Activated CD4-positive, CD25-positive, alpha-beta regulatory T cell (primary cell): ENCODE measurements at places on chromosomes 12 and 14.

GRCh38 chr12:38586789-38587188, 270.2 kb downstream of the ALG10B start:
- no peak for DNase-seq

DNA sequence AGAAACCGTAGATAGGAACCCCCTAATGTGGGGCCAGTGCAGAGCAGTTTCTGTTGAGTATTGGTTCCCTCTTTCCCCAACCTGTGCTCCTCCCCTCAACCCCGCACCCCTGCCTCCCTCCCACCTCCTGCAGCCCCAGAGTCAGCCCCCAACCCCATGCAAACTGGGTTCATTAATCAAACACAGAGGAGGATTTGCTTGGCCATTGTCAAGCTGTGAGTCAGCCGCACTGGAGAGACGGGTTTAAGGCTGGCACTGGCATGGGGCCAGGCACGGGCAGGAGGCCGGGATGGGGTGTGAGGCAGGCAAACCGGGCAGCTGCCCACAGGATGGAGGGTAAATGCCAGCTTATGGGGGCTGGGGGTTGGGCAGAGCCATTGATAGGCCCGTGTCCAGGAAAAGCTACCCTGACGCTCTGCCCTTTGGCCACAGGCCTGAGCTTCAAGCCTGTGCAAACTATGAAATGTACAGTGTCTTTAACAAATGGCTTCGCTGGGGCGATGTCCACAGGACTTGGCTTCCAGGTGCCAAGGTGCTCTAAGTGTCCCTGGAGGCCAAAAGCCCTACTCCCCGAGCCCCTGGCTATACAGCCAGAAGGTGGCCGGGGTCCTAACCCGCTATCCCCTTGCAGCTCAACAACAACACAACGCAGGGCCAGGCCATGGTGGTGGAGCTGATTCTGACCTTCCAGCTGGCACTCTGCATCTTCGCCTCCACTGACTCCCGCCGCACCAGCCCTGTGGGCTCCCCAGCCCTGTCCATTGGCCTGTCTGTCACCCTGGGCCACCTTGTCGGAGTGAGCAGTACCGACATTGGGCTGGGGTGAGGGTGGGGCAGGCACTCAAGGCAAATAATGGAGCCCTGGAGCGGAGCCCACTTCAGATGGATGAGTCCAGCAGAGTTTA, 1.4 kb downstream of the AQP5 start:
- no peak for DNase-seq

- DNase-seq, result no peak
These were observed 30.0 kb downstream of the HVCN1 start for GRCh38 chr12:110658878-110659277.

GRCh38 chr12:53034459-53034858, 15.4 kb upstream of the TNS2 start:
- no peak for DNase-seq

GRCh38 chr14:90627478-90627877, 188.8 kb downstream of the TTC7B start:
- DNase-seq, result no peak

- no peak for DNase-seq
These were observed 41.1 kb downstream of the SYNE2 start for GRCh38 chr14:63893701-63894458.

GRCh38 chr12:43805149-43805859, 813 bp downstream of the TWF1 start:
- DNase-seq, result no peak

GRCh38 chr12:45880533-45880932, 109.8 kb downstream of the SCAF11 start:
- no peak for DNase-seq

DNA sequence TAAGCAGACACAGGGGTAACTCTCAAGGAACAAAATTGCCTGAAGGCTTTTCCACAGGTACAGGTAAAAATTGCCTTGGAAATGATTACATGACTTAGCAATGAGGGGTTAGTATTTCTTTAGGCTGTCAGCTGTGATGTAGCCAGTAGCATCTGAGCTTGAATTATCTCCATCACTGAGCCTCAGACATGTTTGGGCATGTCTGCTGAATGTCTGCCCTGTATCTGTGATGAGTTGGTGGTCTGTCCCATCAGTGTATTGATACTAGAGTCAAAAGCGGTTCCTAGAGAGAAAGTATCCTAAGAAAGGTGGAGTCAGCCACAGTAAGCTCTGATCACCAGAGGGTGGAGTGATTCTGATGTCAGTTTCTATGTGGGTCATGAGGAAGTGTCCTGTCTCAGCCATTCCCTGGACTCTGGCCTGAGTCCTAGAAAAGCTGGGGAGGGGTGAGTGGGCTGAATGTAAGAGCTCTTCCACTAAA, 16.3 kb downstream of the AKAP6 start:
- no peak for DNase-seq

DNA sequence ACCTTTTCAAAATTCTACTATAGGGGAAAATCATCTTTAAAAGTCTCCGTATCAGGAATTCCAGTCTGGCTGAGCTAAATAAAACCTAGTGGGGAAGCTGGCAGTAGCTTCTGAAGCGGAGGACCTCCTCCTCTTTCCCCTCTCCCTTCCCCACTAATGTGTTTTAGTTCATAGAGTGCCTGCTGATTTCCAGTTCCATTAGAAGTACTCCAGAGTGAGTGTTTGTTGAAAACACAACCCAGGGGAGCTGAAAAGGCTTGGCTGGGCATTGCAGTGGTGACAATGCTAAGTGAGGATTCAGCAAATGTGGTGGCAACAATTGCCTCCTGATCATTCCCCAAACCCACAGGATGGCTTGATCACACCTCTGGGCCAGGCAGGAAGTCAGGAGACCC, 144.2 kb upstream of the FRMD6 start:
- no peak for DNase-seq

DNA sequence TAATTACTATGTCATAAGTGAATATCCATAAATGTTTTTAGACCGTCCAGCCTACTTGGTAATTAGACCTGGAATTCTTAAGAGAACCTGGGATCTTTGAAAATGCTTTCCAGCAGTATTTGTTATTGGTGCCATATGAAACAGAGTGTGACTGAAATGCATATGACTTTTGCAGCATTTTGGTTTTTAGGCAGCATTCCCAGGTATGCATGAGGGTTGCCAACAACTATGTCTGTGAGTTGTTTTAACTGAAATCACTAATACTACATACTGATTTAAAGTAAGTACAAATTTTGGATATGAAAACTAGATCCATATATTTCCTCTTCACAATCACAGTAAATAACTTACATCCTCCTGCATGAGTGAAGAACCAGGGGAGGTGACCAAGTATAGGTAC, 437.7 kb upstream of the FAR2 start:
- no peak for DNase-seq

DNA sequence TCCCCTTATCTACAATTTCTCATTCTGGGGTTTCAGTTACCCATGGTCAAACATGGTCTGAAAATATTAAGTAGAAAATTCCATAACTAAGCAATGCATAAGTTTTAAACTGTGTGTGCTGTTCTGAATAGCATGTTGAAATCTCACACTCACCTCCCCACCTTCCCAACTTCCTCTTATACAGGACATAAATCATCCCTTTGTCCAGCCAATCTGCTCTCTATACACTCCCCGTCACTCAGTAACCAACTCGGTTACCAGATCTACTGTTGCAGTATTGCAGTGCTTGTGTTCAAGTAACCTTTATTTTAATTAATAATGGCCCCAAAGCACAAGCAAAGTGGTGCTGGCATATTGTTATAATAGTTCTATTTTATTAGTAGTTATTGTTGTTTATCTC, 420.5 kb downstream of the GXYLT1 start:
- no peak for DNase-seq

GRCh38 chr12:95796225-95796981, 5.8 kb upstream of the NTN4 start:
- DNase-seq, result no peak
